RPMI7951 (cell line): ENCODE measurements at places on chromosomes 3 and 15. TPM values are rescaled to one million over a fixed set of nuclear protein-coding genes. Genes with fewer than 3 reads are reported as not detected.

DNA sequence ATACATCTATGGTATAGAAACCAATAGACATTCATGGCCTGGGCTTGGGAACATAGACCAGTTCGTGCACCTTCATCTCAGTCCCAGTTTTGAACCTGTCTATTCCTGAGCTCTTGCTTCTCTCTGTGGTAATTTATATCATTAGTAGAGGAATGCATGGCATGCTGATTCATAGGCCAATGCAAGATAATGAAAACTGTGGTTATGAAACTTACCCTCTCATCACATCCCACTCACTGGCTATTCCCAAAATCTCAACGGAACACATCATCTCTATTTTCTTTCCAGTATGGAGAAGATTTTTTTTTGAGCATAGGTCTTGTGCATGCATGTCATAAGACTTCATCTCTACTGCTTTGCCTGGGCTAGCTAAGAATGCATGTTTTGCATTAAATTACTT lies 18.7 kb upstream of the P2RY12 start:
- DNase-seq: peak; percentile 59

GRCh38 chr3:194168994-194169393 lies 33.0 kb downstream of the HES1 start:
- DNase-seq: peak; percentile 25

DNA sequence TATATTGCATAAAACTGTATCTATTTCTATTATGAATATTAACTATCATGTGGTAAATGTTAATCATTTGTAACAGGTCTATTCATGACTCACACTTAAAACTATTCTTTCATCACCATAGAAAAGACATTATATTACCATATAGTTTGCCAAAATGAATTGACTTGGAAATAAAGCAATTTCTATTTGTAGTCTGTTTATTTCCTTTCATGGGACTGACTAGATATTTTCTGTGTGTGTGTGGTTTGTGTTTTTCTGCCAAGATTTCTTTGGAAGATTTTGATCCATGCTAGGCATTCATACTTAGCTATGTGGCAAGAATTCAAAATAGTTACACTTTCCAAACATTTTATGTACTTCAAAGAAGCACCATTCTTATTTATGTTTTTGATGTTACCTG lies 522.5 kb upstream of the AGTR1 start:
- DNase-seq: peak; percentile 43

GRCh38 chr15:89874926-89875564 lies 18.7 kb downstream of the AP3S2 start:
- DNase-seq: peak; percentile 74

DNA sequence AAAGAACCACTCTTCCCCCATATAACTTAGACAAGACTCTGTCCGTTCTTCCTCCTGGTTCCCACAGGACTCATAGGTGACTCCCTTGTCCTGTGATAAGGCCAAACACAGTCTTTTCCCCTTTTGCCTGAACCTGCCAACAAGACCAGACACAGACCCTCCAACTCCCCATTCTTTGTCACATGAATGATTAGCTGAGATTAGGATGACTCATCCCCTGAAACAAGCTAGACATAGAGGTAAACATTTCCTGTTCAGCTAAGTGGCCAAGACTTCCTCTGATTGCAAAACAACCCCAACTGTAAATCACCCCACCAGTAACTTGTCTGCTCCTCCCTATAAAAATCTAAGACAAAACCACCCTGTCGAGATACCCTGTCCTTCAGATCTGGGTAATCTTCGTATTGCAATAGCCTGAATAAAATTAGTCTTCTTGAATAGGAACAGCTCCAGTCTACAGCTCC lies 11.4 kb upstream of the HTR3E start:
- DNase-seq: peak; percentile 11

DNA sequence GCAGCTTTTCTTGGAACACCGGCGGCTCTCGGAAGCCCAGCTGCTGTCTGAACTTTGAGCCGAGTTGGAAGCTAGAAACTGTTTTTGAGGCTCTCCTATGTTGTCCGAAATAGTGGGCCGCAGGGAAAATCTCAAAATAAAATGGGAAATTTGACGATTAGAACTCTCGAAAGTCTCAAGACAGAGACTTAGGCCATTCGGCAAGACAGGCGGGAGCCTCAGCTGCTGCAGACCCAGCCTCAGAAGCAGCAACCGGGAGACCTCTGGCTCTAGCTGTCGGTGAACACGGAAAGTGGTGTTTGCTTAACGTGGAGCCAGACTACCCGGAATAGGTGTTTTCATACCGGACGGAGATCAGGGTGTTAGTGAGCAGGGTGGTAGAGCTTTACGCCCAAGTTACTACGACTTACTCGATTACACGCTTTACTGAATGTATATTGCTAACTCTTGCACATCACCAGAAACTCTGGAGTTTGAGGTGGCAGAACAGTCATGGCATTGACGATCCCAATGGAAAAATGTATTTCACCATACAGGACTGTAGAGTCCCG lies 357 bp upstream of the MAN2C1 start:
- DNase-seq: no peak

GRCh38 chr15:79208179-79208578 lies 74.3 kb upstream of the ANKRD34C start:
- no peak for DNase-seq

DNA sequence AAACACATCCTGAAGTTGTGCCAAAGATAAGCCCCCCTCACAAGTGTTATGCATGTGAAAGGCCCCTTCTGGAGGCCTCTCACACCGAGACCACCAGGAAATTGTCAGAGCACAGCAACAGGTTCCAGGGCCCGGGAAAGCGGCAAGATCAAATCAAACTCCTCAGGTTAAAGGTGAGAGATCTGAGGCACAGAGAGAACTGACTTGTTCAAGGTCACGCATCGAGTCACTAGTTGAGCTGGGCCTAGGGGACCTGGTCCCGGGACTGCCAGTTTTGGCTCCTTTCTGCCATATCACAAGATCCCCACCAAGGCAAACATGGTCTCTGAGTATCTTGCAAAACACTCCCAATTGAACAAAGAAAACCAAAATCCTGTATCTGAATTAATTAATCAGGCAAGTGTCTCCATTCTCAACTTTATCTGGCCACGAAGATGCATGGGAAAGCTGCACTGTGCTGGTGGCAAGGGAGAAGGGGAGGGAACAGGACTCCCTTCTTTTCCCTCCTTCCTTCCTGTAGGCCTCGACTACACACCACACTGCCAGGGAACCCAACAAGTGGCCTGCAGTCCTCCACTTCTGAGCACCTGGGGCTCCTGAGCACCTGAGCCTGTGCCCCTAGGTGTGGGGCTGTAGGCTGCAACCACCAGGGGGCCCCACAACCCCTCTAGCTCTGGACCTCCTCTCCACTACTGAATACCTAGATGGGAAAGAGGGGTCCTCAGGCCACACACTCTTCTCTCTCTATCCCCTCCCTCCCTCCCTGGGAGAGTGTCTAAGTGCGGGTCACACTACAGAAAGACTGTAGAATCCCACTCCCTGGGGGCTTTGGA lies 37.3 kb downstream of the ANP32A start:
- DNase-seq: no peak

- no peak for DNase-seq
Measured at GRCh38 chr3:146546366-146546965, 2.1 kb upstream of the PLSCR1 start.

DNA sequence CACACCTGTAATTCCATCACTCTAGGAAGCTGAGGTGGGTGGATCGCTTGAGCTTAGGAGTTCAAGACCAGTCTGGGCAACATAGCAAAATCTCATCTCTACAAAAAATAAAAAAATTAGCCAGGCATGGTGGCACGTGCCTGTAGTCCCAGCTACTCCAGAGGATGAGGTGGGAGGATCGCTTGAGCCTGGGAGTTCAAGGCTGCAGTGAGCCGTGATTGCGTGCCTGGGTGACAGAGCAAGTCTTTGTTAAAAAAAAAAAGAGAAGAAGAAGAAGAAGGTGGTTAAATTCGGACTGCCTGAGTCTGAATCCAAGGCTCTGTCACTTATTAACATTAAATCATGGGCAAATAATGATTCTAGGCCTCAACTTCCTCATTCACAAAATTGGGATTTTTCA lies 51.0 kb downstream of the EOMES start:
- no peak for DNase-seq

GRCh38 chr3:56484525-56485032 lies 16.3 kb upstream of the ERC2 start:
- no peak for DNase-seq

- no peak for DNase-seq
Measured at GRCh38 chr3:67655364-67656121, 1.1 kb upstream of the SUCLG2 start.

DNA sequence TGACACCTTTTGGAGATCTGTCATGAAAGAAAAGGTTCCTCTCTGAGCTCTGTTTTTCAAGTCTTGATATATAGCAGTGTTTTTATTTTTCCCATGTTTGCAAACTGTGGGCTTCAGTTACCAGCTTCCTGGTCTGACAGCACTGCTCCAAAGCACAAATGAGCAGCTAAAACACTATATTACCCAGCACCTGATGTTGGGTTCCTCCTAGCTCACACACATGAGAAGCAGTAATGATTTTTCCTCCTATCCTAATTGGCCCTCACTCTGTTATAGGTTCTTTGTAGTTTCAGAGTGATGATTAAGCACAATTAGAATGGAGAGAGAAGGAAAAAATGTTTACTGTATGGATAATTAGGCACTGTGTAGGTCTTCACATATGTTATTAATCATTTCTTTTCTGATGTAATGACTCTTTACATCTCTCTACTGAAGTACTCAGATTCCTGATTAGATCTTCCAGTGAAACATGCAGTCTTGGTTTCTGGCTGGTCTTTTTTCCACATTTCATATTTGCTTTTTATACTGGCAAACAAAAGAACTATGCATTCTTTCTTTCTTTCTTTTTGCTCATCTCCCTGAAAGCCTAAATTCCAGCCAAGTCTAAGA lies 939.7 kb downstream of the NSUN3 start:
- no peak for DNase-seq

DNA sequence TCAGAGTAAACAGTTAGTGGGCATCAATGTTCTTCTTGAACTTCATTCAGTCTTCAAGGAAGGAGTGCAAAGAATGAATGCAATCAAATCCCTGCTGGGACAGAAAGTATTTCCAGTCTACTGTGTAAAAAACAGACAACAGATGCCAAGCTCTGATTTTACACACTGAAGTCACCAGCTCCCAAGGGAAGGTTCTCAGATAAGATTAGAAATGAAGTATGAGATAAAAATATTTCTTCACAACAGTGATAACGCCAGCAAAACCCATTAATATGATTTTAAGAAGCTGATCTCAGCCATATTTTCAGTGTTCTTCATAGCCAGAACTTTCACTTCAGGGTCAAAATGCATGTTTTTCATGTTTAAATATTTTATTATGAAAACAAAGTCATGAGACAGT lies 265.6 kb downstream of the CTNNB1 start:
- no peak for DNase-seq

- no peak for DNase-seq
Measured at GRCh38 chr3:178768072-178768864, 232.0 kb downstream of the KCNMB2 start.

DNA sequence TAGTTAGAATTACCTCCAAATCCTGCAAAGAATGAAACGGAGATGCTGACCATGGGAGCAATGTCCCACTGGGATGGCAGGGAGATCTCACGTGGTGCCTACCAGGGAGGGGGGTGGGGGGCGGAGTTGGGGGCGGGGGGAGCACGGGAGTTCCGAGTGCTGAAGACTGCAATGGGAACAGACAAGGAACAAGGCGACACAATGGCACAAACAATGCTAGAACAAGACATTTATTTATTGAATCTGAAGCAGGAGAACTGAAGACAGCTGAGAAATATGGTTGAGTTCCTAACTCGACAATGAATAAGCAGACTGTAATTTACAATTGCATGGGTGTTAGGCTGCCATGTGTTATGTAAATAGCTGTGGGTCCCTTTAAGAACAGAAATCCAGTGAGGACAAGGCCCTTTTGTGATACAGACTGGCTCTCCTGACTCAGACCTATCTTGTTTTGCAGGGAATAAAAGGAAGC lies 91.2 kb downstream of the AQP9 start:
- peak; percentile 62 for DNase-seq

DNA sequence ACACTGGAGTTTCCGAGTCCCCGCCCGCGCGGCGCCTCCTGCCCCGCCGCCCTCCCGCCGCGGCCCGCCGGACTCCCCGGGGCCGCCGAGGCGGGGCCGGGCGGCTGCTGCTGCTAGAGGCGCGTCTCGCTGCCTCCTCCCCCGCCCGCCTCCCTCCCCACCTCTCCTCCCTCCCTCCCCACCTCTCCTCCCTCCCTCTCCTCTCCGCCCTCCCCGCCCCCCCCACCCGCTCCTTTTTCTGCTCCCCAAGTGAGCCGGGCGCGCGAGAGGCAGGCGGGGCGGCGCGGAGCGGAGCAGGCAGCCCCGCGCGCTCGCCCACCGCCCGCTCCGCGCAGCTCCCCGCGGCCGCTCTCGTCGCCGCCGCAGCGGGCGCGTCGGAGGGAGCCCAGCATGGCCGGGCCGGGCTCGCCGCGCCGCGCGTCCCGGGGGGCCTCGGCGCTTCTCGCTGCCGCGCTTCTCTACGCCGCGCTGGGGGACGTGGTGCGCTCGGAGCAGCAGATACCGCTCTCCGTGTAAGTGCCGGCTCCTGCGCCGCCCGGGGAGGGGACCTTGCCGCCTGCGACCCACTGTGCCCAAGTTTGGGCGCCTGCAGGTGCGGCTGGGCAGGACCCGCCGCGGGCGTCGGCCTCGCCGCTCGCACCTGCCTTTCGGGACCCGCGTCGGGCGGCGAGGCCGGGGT lies at the start of gene CACNA2D3:
Gene CACNA2D3 (plus strand): TSS at position 229 of the 679 bp plus-strand sequence.
- DNase-seq: peak; percentile 54

GRCh38 chr3:186724911-186725310 lies 7.8 kb downstream of the KNG1 start:
- DNase-seq: no peak

DNA sequence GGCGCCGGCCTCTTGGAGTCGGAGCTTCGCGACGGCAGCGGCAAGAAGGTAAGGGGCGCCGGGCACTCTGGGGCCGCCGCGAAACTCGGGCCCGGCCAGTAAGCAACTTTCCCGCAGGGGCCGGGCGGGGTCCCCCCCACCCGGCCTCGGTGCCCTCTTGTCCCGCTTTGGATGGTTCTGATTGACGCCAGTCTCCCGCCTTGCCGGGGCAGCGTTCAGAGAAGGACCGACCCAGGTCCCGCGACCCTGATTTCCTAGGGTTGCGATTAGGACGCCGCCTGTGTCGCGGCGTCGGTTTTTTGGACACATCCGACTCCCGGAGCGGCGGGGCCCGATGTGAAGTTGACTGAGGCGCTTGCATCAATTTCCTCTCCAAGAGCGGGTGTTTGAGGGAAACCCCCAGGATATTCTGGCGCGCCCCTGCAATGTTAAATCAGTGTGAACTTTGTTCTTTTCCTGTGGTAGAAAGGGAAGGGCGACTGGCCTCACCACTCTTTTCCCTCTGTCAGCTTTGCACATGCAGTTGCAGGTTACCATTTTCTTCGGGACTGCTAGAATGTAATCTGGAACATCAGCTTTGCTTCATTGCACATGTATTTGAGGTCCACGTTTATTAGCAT lies 755 bp downstream of the PDE8A start:
- DNase-seq: peak; percentile 38

Gene CADM2
- under 0.01 TPM in 1 of 2 replicates, not detected in the other for total RNA-seq

Gene GADL1
- not detected in 2 replicates for total RNA-seq

Gene SAMD7
- not detected in 2 replicates for total RNA-seq

Gene DLL4
- total RNA-seq: 2.5 and 2.6 TPM in 2 replicates

Gene TUSC7
- total RNA-seq: not detected in 2 replicates

Gene C3orf62
- 0.84 and 0.88 TPM in 2 replicates for total RNA-seq

Gene RETNLB
- total RNA-seq: not detected in 2 replicates

Gene FEZF2
- total RNA-seq: not detected in 2 replicates

Gene MCF2L2
- total RNA-seq: 0.24 TPM in 1 of 2 replicates, not detected in the other

Gene PPM1L
- 0.39 and 1.6 TPM in 2 replicates for total RNA-seq

Gene GPR62
- not detected in 2 replicates for total RNA-seq
